Activated T-helper 9 cell treated with anti-CD3 and anti-CD28 coated beads, Interleukin-2, amount 50 U/mL, for 16 hours (primary cell): ENCODE measurements at places on chromosomes 5 and 9.
A peak's percentile ranks its signal among the peaks of the same experiment; 100 is the strongest.

DNA sequence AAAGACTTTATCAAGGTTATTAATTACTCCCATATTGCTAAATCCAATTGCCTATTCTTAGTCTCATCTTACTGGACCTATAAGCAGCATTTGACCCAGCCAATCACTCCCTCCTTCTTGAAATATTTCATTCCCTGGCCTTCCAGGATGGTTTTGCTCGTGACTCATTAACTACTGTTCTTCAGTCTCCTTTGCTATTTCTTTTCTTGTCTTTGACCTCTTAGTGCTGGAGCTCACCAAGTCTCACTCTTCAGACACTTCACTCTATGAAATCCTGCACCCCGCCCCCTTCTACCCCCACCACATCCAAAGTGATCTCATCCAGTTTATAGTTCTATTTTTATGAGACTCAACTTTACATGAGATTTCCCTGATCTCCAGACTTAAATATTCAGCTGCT is 803.1 kb upstream of the WWC1 start:
- no peak for DNase-seq

DNA sequence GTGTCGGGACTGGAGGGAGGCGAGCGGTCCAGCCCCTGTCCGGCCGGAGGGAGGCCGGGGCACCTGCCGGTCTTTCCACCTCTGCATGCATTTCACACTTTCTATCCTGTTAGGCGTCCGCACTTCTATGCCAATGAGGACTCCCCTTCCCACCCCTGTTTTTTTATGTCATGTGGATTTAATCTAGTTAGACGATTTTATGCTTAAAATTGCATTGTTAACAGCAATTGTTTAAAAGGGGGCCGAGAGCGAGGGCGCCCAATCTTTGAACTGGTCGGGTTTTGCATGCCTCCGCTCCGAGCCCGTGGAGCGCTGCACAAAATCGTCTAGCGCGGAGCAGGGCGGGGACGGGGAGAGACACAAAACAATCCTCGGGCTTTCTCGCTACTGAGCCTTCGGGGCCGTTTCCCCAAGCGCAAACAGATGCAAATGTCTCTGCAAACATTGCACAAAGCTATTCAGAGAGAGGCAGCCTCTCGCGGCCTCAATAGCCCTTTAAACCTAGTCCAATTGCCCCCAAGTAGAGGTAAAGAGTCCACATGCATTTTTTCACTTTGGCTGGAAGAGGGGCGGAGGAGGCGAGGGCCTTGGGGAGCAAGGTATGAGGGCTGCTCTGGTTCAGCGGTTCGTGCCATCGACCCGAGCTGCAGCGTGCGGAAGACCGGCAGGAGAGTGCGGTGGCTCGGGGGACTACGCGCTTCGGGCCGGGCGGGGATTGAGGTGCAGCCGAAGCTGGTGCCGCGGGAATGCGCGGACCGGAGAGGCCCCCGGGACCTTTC is 37.5 kb upstream of the TIFAB start:
- no peak for DNase-seq

DNA sequence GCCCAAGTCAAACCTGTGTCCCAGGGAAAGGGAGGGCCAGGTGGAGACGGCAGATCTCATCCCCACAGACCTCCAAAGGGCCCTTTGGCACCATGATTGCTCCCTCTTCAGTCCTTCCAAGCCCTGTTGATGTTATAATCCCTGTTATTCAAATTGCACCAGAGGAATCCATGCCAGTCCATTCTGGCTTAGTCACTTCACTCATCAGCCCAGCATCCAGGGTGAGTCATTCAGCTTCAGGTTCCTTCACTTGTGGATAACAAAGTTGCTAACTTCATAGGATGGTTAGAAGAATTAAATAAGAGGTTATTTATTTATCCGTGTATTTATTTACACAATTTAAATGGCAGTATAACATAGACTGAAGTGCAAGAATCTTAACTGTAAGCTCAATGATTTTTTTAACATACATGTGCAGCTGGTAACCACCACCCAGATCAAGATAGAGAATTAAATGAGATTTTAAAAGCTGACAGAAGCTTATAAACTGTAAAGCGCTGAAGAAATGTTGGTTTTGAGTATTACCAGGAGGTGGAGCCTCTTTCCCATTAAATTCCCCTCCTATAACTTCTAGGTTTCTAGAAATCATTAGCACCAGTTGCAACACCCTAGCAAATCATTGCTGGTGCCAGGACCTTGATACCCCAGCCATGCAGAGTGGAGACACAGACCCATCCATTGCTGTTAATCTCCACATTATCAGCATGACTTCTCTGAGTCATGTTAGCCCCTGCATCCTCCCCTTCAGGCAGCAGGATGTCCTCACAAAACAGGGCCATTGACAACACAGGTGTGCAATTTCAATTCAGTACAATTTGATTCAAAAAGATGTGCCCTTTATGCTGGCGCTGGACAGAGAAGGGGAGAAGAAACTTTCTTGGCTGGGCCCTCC is 77.4 kb downstream of the SEC61B start:
- DNase-seq = no peak

- DNase-seq = no peak
Measured at GRCh38 chr5:137808503-137809135, 54.5 kb upstream of the HNRNPA0 start.

DNA sequence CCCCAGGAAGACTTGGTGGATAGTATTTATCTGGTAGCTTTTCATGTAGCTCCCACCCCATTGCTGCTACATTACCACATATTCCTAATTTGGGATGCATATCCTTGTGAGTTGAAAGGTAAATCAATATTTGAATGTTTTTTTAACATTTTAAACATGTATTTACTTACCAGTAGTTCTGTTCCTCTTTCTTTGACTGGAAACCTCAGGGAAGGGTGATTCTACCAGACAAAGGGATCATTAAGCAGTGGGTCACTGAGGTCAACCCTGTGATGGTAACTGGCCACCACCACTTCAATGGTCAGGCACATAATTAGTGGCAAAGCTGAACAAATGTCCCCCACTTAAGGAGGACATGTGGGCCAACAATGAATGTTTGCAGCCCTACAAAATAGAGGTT is 27.2 kb upstream of the KLF9 start:
- DNase-seq = no peak

- no peak for DNase-seq
Measured at GRCh38 chr9:120608421-120608820, 28.5 kb upstream of the CDK5RAP2 start.

GRCh38 chr9:78115073-78115472 is 83.5 kb upstream of the GNAQ start:
- DNase-seq = no peak

DNA sequence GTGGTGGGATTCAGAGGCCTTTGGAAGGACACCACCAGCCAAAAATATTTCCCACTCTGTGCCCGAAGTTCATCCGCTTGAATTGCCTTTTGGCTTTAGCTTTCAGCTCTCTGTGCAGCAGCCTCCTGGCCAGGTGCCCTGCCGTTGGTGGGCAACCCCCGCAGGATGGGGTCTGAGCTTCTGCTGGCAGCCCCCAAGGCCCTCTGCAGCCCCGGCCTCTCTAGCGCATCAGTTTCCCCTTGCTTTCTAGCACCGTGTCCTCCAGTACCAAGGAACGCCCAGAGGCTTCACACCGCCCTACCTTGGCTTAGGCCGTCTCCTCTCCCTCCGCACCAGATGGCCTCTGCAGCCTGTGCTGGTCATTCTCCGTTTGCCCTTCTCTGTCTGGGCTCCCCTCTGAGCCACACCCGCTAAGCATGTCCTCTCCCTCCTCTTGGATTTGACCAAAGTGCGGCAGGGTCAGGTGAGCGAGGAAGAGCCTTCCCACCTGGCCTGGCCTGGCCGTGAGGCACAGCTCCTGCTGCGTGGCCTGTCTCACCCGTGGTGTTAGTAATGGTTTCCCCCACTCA is 4.2 kb upstream of the TSC1 start:
- no peak for DNase-seq

- no peak for DNase-seq
Measured at GRCh38 chr5:16437977-16438376, 27.6 kb downstream of the ZNF622 start.

DNA sequence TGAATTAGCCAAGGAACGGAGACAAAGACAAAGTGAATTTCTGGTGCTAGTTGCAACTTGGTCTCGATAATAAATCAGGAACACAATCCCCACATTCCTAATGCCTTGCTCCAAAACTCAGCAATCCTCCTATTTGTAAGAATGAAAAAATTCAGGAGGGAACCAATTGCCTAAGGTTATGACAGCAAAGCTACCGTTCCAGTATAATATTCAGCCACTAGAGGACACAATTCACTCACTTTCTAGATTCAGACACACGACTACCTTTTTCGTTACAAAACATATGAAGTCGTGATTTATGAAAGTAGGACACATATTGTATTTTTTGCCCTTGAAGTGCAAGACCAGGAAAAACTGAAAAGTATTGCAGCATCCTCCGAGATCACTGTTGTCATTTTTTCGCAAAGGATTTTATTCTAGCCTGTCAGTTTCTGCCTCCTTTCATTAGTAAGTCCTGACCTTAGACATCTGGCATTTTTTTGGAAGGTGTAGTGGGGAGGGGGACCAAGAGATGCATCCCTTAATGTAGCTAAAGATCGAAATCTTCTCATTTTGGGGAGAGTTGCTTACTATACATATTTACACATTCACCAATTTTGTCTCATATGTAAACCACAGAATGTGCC is 133.1 kb downstream of the DOCK8 start:
- DNase-seq = no peak

- no peak for DNase-seq
Measured at GRCh38 chr9:88782931-88783710, 208.1 kb upstream of the S1PR3 start.

DNA sequence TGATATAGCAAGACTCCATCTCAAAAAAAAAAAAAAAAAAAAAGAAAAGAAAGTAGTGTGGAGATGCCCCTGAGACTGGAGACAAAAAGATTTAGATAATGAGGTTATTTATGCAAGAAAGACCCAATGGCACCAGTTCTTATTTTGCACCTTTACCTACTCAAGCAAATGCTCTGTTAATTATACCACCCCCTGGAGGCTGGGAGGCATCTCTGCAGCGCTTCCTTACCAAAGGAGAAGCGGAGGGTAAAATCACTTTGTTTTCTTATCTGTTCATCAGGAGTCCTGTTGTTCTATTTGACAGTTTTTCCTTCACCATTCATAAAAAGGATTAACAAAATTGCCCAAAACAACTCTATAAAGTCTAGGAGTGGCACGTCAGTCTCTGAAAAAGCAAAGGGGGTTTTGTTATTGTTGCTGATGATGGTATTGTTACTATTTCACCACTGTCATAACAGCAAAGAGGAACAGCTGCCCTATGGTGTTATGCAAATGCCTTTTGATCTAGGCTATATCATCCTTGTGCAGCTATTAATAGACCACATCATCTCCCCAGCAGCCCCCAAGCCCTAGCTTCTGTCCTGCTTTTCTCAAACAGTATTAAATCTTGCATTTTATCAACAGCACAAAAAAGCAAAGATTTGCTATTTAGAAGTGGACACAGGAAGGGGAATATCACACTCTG is 174.0 kb downstream of the PALM2AKAP2 start:
- DNase-seq = no peak

DNA sequence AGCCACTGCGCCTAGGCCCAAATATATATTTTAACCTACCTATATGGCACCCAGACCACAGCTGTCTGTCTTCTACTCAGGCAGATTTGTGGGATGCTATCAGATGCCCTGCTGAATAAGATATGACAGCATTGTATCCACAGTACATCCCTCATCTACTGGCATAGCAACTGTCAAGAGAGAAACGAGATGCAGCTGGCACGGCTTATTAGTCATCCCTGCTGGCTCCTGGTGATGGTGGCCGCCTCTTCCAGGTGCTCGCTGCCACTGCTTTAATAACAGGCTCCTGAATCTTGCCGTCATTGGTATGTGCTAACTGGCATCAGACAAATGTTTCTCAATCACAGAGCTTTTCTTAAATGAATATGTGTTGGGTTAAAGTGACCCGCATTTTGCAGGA is 34.0 kb downstream of the B4GALT1 start:
- DNase-seq = no peak

DNA sequence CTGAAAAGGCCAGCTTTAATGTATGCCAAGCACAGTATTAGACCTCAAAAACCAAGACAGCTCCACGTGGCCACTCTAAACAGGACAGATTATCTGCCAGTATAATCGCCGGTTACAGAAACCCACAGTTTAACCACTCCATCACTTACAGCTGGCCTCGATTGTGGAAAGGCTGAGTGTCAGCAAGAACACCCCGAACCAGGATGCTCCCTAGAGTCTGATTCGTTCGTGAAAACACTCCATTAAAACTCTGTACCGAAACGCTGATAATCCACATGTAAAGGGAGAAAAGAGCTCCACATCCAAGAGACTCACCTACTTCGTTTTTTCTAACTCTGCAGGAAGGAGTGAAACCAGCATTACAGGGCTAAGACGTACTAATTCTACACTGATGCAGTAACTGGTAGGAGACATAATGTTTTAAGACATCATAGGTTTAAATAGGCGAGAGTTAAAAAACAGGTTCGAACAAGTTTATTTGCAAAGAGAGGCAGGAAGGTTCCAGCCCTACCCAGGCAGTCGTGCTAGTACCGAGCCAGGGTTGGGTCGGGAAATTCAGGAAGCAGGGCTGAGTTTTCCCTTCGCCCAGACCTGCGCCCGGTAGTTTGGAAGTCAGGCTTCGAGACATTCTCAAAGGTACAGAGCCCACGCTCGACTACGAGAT is 949 bp downstream of the SERINC5 start:
- DNase-seq = no peak

DNA sequence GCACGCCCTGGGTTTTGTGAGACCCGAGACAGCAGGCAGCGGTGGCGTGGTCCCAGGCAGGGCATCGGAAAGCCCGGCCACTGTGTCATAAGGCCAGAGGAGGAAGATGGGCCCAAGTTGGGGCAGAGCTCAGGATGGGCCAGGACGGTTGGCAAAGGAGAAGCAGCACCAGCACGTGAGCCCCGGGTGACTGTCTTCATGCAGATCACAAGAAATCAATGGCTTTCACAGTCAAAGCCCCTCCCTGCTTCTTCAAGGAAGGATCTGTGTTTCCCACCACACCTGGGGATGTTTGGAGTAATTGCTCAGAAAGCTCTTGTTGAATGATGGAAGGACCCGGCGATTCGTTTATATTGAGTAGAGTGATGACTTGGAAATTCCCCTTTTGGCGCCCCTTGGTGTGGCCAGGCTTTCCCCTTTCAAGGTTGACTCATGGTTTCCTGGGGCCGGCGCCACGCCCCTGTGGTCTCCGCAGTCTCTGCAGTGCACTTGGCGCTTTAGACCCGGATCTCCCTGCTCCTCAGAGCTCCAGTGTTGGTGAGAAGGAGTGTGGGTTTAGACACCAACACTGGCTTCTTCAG is 52.1 kb downstream of the IL31RA start:
- peak; percentile 51 for DNase-seq

DNA sequence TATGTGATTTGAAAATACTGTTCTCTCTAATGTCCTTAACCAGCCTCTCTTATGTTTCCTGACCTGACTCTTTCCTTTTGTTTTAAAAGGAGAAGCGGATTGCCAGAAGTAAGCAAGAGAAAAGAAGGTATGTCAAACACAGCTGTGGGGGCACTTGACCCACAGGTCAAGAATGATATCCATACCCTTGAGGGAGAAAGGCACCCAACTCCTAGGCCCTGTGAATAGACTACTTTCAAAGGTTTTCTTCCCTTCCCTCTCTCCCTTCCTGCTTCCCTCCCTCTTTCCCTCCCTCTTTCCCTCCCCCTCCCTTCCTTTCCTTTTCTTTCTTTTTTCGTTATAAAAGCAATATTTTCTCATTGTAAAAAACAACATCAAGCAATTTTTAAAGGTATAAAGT is 306.8 kb downstream of the TRPM3 start:
- no peak for DNase-seq
